CD4-positive, alpha-beta T cell treated with Interleukin-21 for 1 hour (primary cell): ENCODE measurements at places on chromosomes 7 and 10.

DNA sequence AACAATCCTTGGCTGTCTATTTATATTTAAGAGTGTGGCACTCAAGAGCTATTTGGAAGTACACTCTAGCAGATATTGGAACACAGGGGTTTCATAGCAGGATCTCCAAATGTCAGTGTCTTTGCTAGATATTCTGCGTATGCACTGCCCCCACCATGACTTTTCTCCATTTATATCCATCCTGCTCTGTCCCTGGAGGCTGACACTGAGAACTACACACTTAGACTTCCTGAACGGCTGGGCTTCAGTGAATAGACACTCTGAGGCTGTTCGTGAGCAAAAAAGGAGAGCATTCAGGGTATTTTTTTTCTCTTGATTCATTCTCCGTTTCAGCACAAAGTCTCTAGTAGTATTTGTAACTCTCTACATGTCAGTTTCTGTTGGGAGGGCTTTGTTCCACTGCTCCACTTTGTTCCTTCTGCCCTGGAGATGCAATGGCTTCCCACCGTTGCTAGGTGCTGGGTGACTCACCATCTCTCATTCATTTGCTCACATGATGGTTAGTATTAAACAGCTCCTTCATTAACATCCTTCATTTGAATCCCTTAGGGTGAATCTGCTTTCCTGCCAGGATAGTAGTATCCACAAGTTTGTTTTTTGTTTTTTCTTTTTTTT is 155.9 kb upstream of the SLC13A1 start:
- DNase-seq, result no peak

DNA sequence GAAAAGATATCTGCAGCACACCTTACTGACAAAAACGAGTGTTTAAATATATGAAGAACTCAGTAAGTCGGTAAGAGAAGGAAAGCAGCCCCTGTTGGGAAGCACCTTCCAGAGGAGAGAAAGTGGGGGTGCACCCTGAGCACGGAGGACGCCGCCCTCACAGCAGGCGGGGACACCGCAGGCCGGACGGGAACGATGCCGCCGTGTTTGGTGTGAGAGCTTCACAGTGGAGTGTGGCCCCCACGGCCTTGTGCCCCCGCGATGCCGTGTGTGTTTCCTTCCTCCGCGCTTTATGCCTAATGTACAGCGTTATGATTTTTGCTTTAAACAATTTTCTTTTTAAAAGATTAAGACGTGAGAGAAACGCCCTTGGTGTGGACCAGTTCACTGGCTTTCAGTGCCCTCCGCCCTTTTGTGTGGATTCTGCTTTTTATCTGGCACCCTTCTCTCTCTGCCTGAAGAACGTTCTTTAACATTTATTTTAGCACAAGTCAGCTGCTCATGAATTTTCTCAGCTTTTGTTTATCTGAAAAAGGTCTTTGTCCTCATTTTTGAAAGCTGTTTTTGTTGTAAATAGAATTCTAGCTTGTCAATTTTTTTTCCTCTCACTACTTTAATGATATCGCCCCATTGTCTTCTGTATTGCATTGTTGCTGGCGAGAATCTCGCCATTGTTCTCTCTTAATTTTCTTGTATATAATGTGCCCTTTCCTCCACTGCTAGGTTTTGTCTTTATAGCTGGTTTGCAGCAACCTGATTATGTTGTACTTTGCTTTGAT is 110.7 kb downstream of the INPP5A start:
- DNase-seq, result no peak

DNA sequence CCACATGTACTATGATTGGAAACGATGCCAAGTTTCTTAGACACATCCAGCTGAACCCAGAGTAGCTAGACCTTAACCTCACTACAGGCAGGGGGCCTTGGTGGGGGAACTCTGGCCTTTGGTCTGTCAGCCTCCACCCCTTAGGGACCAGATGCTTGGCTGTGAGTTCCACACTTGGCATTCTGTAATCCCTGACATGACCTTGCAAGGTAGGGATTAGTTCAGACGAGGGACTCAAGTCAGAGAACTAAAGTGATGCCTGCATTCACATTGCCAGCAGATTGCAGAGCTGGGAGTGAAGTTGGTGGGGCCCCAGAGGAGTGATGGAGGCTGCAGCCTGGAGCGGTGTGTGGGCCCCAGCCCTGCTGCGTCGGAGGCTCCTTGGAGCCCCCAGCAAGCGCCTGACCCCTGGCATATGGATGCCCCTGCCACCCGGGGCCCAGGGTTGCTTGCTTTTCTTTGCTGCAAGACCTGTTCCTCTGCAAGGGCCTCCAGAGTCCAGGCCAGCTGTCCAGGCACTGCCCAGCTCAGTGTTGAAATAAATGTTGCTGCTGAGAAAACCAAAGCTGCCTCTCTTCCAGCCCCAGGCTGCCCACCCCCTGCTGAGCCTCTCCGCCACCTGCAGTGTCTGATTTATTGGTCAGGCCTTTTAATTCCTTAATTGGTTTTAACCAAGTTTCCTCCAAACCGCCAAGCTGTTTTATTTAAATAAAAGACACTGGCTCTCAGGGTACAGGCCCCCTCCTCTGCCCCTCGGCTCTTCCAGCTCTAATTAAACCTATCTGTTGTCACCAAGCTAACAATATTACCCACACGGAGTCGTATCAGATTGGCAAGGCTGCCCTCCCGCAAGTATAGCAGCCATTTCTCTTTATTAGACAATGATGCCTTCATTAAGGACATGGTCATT is 4.7 kb downstream of the NPTX2 start:
- no peak for DNase-seq

GRCh38 chr10:48520594-48520993 is 84.3 kb downstream of the ARHGAP22 start:
- no peak for DNase-seq
